Stimulated activated CD4-positive, alpha-beta T cell treated with anti-CD3 and anti-CD28 coated beads, Interleukin-12 subunit alpha, Interleukin-12 subunit beta, amount 100 ng/mL, for 48 hours (primary cell): ENCODE measurements at places on chromosomes 11 and 22.

- DNase-seq: no peak
These were observed 8.1 kb downstream of the P2RX6 start for GRCh38 chr22:21022955-21023614.

GRCh38 chr11:93746101-93746500 lies 4.6 kb downstream of the C11orf54 start:
- DNase-seq: no peak

GRCh38 chr11:103585401-103585800 lies 451.0 kb upstream of the DDI1 start:
- DNase-seq: no peak

DNA sequence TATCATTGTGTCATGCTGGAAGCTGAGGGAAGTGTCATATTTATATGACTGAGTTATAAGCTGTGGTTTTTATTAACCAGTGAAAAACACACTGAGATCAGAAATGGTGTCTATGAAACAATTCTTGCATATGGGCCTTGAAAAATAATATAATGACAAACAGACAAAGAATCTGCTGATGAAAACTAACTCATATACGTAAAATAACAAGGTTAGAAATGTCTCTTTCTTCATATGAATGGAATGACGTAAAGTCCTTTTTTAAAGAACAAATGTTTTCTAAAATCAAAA lies 48.8 kb upstream of the PHF21B start:
- DNase-seq: no peak

- no peak for DNase-seq
These were observed 59.4 kb upstream of the NNMT start for GRCh38 chr11:114236829-114237228.
